Memory B cell (primary cell): ENCODE measurements at places on chromosomes 2 and 18.

- peaks cover 5% of the 10 kb centered on the region for H3K27me3 ChIP-seq
- H3K4me3 ChIP-seq: no peak overlapping the region
- H3K27ac ChIP-seq: no peak overlapping the region
- DNase-seq: no peak
- H3K4me1 ChIP-seq: no peaks in the 10 kb centered on the region
- H3K36me3 ChIP-seq: no peaks in the 10 kb centered on the region
Measured at GRCh38 chr2:234596696-234597575, 100.1 kb upstream of the ARL4C start.

DNA sequence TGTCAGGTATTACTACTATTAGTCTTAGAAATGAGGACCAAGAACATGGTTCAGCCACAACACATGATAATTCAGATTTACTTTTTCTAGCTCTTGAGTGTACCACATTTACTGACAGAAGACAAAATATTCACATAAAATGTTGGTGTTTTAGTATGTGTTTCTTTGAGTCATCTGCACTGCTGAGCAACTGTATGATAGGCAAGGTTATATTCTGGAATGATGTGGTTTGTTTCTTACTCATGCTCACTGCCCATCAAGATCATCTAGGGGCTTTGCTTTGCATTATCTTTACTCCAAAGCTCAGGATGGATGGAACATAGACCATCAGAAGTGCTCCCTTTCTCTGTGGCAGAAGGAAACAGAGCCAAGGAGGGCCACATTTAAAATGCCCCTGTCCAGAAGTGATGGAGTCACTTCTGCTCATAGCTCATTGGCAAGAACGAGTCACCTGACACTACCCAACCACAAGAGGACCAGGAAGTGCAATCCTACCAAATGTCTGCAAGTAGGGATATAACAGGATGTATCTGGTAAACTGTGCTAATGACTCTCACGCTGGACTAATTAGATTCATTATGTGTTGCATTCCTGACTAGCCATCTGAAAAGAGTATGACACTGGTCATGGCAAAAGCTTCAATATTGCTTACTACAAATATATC lies 81.5 kb downstream of the DIS3L2 start:
- no peak overlapping the region for H3K4me3 ChIP-seq
- H3K4me1 ChIP-seq: peaks cover 13% of the 10 kb centered on the region
- peaks cover 37% of the 10 kb centered on the region for H3K36me3 ChIP-seq
- H3K27me3 ChIP-seq: no peaks in the 10 kb centered on the region

DNA sequence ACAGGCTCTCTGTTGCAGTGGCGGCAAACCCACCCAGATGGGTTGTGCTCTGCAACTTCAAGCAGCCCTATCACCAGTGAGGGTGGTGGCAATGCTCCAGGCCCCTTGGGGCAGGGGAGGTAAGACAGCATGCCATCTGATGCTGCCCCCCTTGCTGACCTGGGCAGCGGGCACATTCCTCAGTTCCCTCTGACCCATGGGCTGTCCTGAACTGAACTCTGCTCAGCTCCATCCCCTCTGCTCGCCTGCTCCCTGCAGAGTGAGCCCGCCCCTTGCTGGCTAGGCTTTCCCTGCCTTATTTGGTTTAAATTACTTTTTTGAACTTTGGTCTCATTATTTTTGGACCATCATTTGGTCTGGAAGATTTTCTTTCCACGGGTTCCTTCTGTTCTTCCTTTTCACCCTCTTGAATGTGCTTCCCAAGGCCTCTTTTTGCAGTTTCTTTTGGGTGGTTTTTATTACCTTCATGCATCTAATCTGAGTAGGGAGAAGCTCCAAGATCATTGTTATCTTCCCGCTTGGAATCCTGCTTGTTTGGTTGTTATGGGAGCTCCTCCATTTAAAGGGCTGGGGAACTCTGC lies 565.4 kb downstream of the TNS1 start:
- no peaks in the 10 kb centered on the region for H3K27me3 ChIP-seq
- peaks cover 2% of the 10 kb centered on the region for H3K36me3 ChIP-seq
- H3K4me3 ChIP-seq: no peak overlapping the region
- H3K27ac ChIP-seq: no peak overlapping the region
- no peak for DNase-seq

DNA sequence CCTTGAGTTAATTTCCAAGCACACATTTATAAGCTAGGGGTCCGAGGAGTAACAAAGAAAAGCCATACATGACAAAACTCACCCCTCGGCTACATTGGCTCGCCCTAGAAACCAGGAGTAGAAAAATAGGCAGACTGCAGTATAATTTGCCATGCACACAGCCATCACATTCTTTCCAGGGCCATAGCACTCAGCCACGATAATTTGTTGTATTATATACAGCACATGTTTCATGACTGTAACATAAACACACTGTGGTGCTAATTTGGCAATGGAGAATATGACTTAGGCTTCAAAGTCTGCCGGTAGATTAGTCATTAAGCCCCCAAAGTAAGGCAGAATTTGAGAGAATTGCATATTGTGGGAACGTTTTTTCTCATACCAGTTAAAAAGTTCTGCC lies 254.9 kb downstream of the ZNF521 start:
- H3K36me3 ChIP-seq: no peaks in the 10 kb centered on the region
- H3K27ac ChIP-seq: no peak overlapping the region
- H3K27me3 ChIP-seq: no peaks in the 10 kb centered on the region
- H3K4me1 ChIP-seq: no peaks in the 10 kb centered on the region

- H3K27ac ChIP-seq: no peak overlapping the region
- no peak for DNase-seq
- no peaks in the 10 kb centered on the region for H3K36me3 ChIP-seq
- H3K27me3 ChIP-seq: peaks cover 1% of the 10 kb centered on the region
Measured at GRCh38 chr18:48829443-48830149, 121.2 kb downstream of the SMAD7 start.

- H3K27ac ChIP-seq: no peak overlapping the region
- H3K4me3 ChIP-seq: no peak overlapping the region
- no peaks in the 10 kb centered on the region for H3K4me1 ChIP-seq
- peaks cover 15% of the 10 kb centered on the region for H3K27me3 ChIP-seq
- peaks cover 2% of the 10 kb centered on the region for H3K36me3 ChIP-seq
Measured at GRCh38 chr2:128547667-128548066, 229.0 kb upstream of the HS6ST1 start.

DNA sequence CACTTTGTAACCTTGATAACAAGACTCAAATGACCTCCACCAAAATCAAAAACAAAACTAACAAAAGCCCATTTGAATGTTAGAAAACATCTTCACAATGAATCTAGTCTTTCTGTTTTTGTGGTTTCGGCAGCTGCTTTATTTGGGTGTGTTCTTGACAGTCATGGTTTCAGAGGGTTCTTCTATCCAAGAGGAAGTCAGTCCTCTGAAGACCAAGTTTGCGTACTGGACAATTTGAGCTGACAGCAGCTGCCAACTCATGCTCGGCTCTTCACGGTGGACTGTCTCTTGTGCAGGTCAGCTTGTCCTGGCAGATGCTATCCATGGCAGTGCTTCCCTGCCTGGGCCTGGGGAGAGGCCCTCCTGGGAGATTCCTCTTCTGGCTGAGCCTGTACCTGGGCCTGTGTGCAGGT lies 91.0 kb downstream of the TMEM17 start:
- H3K4me3 ChIP-seq: no peak overlapping the region
- peaks cover 2% of the 10 kb centered on the region for H3K36me3 ChIP-seq
- H3K27me3 ChIP-seq: peaks cover 2% of the 10 kb centered on the region
- no peak for DNase-seq
- no peak overlapping the region for H3K27ac ChIP-seq
- peaks cover 14% of the 10 kb centered on the region for H3K4me1 ChIP-seq

- peak overlapping the region; percentile 12 for H3K27ac ChIP-seq
- DNase-seq: no peak
- no peaks in the 10 kb centered on the region for H3K36me3 ChIP-seq
- H3K4me3 ChIP-seq: peak overlapping the region; percentile 1
- no peaks in the 10 kb centered on the region for H3K27me3 ChIP-seq
Measured at GRCh38 chr2:213001297-213001910, 150.0 kb downstream of the IKZF2 start.

GRCh38 chr2:58594762-58595161 lies 353.6 kb upstream of the FANCL start:
- H3K36me3 ChIP-seq: no peaks in the 10 kb centered on the region
- no peak for DNase-seq

- no peak for DNase-seq
- no peaks in the 10 kb centered on the region for H3K27me3 ChIP-seq
- no peak overlapping the region for H3K27ac ChIP-seq
- no peak overlapping the region for H3K4me3 ChIP-seq
- H3K36me3 ChIP-seq: no peaks in the 10 kb centered on the region
Measured at GRCh38 chr2:163752267-163752666, 16.5 kb upstream of the FIGN start.

GRCh38 chr2:126627643-126628042 lies 28.3 kb upstream of the GYPC start:
- DNase-seq: no peak
- peaks cover 3% of the 10 kb centered on the region for H3K4me1 ChIP-seq
- no peak overlapping the region for H3K4me3 ChIP-seq
- H3K36me3 ChIP-seq: no peaks in the 10 kb centered on the region
- peaks cover 7% of the 10 kb centered on the region for H3K27me3 ChIP-seq

DNA sequence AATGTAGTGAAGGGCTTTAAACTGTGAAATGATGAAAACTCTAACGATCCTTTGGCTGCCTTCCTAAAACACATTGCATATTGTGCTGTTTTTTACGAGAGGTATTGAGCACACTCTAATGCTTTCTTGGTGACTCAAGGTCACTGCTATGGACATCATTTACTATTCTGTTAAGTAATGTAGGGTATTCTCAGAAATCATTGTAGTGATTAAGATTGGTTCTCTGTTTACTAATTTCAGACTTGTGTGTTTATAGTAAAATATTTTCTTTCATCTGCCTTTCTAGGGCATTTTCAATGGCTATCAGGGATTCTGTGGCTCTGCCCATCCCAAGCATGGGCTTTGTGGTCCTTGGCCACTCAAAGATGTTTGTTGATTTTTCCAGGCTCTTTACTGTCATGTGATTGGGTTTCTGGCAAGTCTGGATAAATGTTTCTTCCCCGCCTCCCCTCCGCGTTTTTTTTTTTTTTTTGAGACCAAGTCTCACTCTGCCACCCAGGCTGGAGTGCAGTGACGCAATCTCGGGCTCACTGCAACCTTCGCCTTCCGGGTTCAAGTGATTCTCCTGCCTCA lies 29.3 kb downstream of the UBE2F start:
- no peak overlapping the region for H3K27ac ChIP-seq
- DNase-seq: no peak
- no peaks in the 10 kb centered on the region for H3K27me3 ChIP-seq
- peaks cover 6% of the 10 kb centered on the region for H3K4me1 ChIP-seq

DNA sequence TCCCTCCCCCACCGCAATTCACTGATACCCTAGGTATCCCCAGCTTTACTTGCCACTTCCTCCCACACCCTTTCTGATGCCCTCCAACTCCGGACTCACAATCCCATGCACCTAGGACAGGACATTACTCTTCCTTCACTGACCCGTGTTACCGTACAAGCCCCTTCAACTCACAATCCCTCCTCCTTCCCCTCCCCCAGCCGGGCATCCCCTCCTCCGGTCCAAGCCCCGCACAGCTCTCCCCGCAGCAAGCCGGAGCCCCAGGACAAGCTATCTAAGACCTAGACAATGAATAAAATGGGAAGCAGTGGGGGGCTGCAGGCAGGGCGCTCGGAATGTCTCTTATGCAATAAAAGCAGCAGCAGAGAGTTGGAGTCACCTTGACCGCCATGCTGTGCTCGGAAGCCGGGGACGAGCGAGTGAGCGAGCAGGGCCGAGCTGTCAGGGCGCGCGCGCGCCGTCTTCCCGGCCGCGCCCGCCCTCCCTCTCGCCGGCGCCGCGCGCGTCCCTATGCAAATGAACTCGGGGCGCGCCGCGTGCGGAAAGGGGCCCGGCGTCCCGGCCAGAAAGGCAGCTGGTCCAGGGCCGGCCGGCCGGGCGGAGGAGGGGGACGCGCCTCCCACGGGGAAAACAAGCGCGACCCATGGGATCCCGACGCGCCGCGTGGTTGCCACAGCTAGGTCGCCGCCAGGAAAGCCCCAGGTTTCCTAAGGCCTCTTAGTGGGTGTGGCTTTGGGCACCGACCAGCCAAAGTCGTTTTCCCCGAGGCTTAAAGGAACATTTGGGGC lies at the start of gene SLC25A12:
TSS of gene SLC25A12 (minus strand) at position 421 of the 788 bp plus-strand sequence. CDS start at position 391, 30 bp downstream.
- peak within 1 kb of the TSS; percentile 98 for H3K4me3 ChIP-seq
- H3K36me3 ChIP-seq: peaks cover 18% of the 10 kb centered on the region
- no peaks in the 10 kb centered on the region for H3K27me3 ChIP-seq
- H3K4me1 ChIP-seq: peaks cover 26% of the 10 kb centered on the region
- H3K27ac ChIP-seq: peak within 1 kb of the TSS; percentile 91
- peak; percentile 74 for DNase-seq

- H3K27me3 ChIP-seq: no peaks in the 10 kb centered on the region
- peaks cover 8% of the 10 kb centered on the region for H3K4me1 ChIP-seq
- H3K4me3 ChIP-seq: no peak overlapping the region
Measured at GRCh38 chr2:75421986-75422385, 138.8 kb downstream of the EVA1A start.

DNA sequence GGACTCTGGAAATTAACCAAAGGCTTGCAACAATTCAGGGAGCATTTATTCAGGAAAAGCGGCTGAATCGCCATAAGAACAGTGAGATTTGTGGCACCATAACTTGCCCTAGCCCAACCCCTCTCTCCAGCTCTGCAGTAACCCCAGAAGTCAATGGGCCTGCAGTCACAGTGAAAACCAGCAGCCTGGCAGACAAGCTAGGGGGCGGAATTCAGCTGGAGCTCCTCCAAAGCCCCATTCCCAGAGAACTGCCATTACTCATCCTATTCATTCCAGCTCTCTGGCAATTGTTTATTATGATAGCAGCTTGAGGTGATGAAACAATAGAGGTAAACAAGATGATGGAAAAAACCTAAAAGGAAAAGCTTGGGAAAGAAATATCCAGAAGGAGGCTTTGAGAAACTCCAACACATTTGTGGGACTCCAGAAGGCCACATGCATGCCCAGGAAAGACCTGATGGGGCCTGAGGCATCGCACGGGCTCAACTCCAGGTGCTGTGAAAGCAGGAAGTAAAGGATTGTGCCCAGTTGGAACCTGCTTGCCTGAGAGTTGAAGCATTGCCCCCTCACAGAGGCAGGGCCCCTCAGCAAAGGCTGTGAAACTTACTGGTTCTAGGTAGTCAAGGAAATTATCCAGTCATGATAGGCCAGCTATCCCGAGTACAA lies 126.7 kb downstream of the TWIST2 start:
- H3K4me1 ChIP-seq: no peaks in the 10 kb centered on the region
- H3K36me3 ChIP-seq: no peaks in the 10 kb centered on the region
